Esophagus squamous epithelium (tissue), 5 donors: ENCODE measurements at places on chromosomes 1 and 21.

DNA sequence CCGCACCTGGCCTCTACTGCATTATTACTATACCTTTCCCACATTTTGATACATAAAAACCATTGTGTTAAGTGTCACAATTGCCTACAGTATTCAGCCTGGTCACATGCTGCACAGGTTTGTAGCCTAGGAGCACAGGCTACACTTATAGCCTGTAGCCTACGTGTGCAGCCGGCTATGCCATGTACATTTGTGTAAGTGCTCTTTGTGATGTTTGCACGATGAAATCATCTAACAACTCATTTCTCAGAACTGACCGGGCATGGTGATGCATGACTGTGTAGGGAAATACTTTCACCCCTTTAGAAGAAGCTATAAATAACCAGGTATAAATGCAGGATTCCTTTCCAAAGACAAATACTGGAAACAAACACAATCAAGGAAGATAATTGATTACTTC is 12.1 kb downstream of the ERG start:
- DNase-seq = no peak

DNA sequence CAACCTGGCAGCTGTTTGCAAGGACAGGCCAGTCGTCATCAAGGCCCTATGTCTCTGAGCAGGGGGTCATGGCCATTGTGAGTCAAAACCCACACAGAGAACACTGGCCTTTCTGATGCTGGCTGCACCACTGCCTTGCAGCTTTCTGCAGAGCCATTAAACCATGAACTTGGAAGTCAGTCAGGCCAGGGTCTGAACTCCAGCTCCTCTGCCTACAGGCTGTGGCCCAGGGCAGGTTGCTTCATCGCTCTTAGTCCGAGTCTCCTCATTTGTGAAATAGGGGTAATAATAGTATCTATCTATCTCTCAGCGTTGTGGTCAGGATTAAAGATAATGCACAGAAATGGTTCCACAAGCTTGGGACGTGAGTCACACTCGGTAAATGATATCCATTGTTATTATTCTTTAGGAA is 35.8 kb upstream of the HIVEP3 start:
- no peak for DNase-seq

GRCh38 chr1:182833271-182833670 is 5.9 kb upstream of the DHX9 start:
- DNase-seq = no peak

- no peak for DNase-seq
These were observed 24.5 kb downstream of the HIVEP3 start for GRCh38 chr1:41894101-41894807.

DNA sequence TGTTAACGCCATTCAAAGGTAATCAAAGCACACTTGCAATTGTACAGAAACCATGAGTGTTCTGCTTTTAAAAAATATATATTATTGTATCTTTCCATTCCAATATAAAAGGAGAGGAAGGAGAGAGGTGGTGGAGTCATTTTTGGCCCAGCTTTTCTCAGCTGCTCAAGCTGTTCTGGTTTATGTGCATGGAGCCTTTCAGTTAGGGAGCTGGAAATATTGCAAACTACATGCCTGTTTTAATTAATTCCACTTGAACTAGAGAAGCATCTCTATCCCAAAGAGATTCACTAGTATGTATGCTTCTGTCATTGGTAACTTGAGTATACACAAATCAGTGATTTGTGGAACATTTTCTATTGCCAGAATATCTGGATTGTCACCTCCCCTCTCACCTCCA is 28.5 kb upstream of the C1orf105 start:
- DNase-seq = no peak

DNA sequence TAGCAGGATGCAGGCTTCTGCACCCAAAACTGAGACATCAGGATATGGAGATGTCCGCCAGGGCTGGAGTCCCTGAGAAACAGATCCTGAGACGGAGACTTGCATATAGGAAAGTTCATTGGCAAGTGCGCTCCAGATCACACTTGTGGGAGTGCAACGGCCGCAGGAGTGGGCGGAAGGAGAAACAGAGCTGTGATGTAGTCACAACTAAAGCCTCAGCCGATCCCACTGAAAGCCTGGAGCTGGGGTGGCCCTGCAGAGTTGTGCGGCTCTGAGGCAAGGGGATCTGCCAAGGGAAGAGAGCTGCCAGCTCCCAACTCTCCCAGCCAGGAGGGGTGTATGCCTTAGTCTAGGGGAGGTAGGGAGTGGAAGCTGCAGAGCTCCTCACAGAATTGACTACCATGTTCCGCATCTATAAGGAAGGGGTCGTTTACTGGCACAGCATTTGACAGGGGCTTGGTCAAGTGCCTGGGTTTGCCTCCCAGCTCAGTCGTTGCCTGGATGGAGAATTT is 42.1 kb upstream of the PLA2G2C start:
- DNase-seq = no peak

DNA sequence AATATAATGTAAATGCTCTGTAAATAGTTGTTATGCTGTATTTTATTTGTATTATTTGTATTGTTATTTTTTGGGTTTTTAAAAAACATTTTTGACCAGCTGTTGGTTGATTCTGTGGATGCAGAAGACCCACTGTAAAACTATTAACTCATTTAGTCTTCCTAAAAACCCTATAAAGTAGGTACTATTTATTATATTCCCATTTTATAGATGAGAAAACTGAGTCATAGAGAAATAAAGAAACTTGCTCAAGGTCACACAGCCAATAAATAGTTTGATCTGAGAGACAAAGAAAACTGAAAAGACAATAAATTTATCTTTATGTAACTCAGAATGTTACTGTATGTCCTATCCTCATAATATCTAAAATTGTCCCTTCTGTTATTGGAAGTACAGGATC is 1.2 kb upstream of the MAP3K21 start:
- DNase-seq = no peak

DNA sequence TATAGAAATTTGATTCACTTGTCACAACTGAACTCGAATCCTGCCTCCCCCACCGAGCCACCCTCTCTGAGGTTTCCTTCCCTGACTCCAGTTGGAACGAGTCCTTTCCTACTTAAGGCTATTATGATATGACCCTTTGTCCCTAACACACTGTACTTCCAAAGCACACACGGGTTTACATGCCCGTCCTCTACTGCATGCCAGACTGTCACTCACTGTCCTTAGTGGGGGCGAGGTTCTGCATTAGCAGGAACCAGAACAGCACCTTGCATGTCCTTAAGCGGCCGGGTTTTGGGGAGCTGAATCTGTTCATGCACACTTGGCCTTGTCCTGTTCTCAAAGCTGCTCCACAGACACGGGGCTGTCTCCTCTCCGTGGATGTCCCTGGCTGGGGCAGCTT is 164.6 kb upstream of the KCNJ6 start:
- no peak for DNase-seq

DNA sequence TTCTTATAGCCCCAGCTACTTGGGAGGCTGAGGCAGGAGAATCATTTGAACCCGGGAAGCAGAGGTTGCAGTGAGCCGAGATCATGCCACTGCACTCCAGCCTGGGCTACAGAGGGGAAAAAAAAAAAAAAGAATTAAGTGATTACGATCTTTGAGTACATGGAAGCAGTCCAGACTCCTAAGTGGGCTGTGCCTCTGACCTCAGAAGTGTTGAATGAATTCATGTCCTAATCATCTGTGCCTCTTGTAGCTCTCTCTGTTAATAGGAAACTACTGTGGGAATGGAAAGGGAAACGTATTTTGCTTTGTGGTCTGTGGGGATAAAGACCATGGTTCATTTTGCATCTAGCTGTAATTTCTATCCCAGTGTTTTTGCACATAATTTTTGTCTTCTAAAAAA is 8.4 kb upstream of the IVNS1ABP start:
- DNase-seq = no peak

DNA sequence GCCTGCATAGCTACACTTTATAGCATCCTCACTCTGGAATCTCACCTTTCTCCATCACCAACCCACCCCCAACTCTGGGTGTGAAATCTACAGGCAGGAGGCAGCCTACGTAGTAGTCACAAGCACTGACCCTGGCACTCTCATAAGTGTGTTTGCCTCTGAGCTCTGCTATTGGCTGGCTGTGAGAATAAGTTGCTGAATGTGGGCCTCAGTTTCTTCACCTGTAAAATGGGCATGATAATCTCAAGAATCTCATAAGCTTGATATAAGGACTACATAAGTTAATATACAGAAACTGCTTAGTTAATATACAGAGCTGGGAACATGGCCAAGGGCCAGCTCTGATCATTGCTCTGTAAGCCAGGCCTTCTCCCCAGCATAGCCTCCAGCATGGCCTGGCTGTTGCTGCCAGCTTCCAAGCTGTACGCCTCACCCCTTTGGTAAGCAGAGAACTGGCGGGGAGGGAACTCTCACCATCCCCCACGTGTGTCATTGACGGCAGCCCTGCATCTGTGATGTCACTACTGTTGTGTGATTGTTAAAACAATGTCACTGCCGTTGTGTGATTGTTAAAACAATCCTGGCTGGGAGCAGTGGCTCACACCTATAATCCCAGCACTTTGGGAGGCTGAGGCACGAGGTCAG is 53.3 kb downstream of the SYF2 start:
- no peak for DNase-seq

DNA sequence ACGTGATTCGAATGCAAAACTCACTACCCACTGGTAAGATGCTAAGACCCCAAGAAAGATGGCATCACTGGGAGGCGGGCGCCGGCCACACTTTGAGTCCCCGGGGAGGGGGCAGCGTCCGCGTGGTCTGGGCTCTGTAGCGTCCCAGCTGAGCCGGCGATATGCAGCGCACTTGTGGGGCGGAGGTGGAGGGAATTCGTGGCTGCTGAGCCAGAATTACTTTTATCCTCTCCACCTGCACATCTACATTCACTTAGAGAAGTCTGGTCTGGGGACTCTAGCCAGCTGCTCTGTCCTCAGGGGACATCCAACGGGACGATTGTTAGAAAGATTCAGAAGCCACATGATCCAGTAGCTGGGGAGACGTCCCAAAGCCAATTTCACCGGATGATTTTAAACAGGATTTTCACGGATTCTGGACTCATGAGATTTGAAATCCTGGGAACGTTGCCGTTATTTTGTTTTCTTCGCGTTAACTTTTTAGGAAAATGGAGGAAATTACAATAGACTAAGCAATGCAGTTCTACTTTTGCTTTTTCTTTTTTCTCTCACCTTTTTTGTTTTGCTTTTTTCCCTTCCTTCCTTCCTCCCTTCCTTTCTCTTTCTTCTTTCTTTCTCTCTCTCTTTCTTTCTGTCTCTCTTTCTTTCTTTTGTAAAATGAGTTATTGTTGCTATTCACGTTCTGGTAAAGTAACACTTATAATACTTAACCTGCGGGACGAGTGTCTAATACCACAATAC is 1.3 kb downstream of the JAM2 start:
- DNase-seq = no peak

- no peak for DNase-seq
These were observed 152.4 kb downstream of the HLX start for GRCh38 chr1:221031458-221032203.

- no peak for DNase-seq
These were observed 53.9 kb downstream of the TOR1AIP2 start for GRCh38 chr1:179823693-179824092.

- DNase-seq = no peak
These were observed 597.3 kb upstream of the ADGRL4 start for GRCh38 chr1:79603843-79604242.

GRCh38 chr1:219798283-219799030 is 129.9 kb downstream of the SLC30A10 start:
- no peak for DNase-seq

- DNase-seq = no peak
These were observed 6.2 kb downstream of the SLC26A9 start for GRCh38 chr1:205936846-205937586.

DNA sequence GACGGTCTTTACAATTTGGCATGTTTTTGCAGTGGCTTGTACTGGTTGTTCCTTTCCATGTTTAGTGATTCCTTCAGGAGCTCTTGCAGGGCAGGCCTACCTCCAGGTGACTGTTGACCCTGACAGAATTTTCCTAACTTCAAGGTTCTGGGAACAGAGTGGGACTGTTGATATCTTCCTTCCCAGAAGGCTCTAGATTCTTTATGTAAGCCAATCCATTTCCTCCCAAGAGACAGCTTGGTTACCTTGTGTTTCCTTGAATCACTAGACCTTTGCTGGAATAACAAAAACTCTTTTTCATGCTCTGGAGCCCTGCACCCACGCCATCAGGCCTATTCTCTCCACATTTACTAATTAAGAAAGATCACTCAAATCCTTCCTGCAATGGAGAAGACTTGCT is 67.0 kb downstream of the C21orf91 start:
- DNase-seq = no peak

DNA sequence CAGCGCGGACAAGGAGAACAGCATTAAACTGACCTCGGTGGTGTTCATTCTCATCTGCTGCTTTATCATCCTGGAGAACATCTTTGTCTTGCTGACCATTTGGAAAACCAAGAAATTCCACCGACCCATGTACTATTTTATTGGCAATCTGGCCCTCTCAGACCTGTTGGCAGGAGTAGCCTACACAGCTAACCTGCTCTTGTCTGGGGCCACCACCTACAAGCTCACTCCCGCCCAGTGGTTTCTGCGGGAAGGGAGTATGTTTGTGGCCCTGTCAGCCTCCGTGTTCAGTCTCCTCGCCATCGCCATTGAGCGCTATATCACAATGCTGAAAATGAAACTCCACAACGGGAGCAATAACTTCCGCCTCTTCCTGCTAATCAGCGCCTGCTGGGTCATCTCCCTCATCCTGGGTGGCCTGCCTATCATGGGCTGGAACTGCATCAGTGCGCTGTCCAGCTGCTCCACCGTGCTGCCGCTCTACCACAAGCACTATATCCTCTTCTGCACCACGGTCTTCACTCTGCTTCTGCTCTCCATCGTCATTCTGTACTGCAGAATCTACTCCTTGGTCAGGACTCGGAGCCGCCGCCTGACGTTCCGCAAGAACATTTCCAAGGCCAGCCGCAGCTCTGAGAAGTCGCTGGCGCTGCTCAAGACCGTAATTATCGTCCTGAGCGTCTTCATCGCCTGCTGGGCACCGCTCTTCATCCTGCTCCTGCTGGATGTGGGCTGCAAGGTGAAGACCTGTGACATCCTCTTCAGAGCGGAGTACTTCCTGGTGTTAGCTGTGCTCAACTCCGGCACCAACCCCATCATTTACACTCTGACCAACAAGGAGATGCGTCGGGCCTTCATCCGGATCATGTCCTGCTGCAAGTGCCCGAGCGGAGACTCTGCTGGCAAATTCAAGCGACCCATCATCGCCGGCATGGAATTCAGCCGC is 2.5 kb downstream of the S1PR1 start:
- no peak for DNase-seq

DNA sequence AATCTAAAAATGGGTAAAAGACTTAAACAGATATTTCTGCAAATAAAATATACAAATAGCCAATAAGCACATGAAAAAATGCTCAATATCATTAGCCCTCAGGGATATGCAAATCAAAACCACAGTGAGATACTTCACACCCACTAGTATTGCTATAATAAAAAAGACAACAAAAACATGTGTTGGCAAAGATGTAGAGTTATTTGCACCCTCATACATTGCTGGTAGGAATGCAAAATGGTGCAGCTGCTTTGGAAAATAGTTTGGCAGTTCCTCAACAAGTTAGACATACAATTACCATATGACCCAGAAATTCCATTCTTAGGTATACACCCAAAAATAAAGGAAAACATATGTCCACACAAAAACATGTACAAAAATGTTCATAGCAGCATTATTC is 30.2 kb downstream of the ZZZ3 start:
- DNase-seq = no peak
